ENCODE measurements at places on chromosomes 4 and X. TPM values are rescaled to one million over a fixed set of nuclear protein-coding genes. Genes with fewer than 3 reads are reported as not detected.

Gene CDX4
- total RNA-seq: not detected

Gene ARHGAP4
- 43.0 TPM for total RNA-seq

Gene FRG2
- total RNA-seq: 67.1 TPM

Gene UNC5C
- 0.11 TPM for total RNA-seq

Gene HEPH
- total RNA-seq: not detected

Gene SLC35A2
- 30.4 TPM for total RNA-seq

- no peaks in the 10 kb centered on the region for H3K36me3 ChIP-seq
- no peak overlapping the region for H3K4me3 ChIP-seq
- no peak for DNase-seq
- H3K4me1 ChIP-seq: no peaks in the 10 kb centered on the region
- H3K27ac ChIP-seq: no peak overlapping the region
Observed at GRCh38 chrX:79130857-79131256, 13.6 kb upstream of the GPR174 start.

DNA sequence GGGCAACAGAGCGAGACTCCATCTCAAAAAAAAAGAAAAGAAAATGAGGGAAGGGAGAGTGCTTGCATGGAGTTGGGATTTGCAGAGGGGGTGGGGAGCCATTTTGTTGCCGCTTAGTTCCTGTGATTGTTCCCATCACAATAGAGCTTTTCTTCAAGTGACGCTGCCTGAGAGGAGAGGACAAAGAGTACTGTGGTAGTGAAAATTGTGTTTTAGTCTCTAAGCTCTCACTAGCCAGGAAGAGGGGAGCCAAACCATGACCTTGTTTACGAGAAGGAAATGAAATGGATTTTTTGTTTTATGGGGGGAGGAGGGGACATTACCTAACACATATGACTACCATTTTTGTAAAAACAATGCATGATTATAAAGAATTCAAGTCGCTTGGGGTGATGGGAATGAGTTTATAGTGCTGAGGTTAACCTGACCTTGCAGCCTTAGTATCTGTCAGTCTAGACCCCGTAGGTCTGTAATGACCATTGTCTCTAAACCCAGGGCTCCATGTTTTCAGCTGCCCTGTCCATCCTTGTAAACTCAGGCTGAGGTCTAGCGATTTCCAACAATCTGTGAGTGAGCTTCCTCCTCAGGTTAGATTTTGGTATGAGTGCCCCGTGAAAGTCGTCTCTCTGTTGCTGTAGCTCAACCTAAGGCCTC is 18.8 kb downstream of the SRD5A3 start:
- no peaks in the 10 kb centered on the region for H3K36me3 ChIP-seq
- H3K4me3 ChIP-seq: no peak overlapping the region
- no peak overlapping the region for H3K27ac ChIP-seq
- H3K4me1 ChIP-seq: no peaks in the 10 kb centered on the region
- H3K27me3 ChIP-seq: no peaks in the 10 kb centered on the region
- DNase-seq: no peak

- no peak overlapping the region for H3K27ac ChIP-seq
- no peaks in the 10 kb centered on the region for H3K36me3 ChIP-seq
- no peak overlapping the region for H3K4me3 ChIP-seq
Observed at GRCh38 chr4:814312-814850, 11.5 kb downstream of the CPLX1 start.

DNA sequence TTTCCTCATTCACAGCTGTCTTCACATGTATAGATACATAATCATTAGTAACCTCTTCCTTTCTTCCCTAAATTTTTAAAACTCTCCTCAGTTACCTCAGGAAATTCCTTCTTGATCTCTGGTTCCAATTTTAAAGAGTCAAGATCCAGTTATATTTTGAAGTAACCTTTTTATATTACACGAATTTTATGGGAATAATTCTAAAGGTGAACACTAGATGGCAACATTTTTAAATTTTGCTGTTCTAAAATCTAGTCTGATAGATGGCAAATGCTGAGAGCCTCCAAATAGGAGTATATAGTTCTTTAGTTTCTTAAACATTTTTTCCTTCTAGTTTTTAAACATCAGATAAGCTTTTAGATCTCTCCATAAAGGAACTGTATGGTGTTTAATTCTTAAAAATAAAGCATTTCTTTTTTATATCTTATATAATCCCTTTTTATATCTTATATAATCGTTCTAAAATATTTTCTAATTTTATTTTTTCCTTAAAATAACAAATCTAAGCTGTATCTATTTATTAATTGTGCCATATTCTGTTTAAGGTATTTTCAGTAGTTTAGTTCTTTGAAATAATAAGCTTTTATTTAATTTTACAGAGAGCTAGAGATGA is 37.9 kb upstream of the PAPSS1 start:
- H3K27me3 ChIP-seq: no peaks in the 10 kb centered on the region
- H3K4me3 ChIP-seq: no peak overlapping the region
- H3K36me3 ChIP-seq: no peaks in the 10 kb centered on the region
- H3K4me1 ChIP-seq: no peaks in the 10 kb centered on the region
- DNase-seq: peak; percentile 60

DNA sequence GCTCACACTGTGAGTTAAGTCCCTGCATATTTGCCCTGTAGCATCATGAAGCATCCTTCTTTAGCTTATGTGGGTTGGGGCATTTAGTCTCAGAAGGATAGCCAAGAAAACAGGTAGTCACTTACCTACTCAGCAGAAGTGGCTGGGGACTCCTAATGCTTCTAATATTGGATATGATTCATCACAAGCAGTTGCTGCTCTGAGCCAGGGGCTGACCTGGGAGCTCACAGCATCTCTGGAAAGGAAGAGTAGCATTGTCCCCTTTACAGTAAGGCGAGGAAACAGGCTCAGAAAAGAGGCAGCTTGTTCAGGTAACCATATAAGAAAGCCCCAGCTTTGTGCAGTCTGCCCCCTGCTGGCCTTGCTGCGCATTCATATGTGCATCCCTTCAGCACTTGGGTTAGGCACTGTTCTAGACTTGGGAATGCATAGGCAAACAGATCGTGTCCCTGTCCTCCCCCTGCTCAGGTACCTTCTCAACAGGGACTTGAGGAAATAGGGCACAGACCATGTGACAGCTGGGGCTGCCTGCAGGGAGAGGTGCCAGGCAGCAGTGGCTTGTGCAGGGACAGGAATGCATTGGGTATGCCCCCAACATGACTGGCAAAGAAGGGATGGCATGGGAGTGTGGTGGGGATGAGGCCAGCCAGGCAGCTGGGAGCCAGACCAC is 35.7 kb upstream of the TBC1D14 start:
- no peaks in the 10 kb centered on the region for H3K27me3 ChIP-seq
- DNase-seq: peak; percentile 67
- H3K4me1 ChIP-seq: no peaks in the 10 kb centered on the region
- H3K27ac ChIP-seq: no peak overlapping the region

GRCh38 chrX:155611302-155611701 is 1.4 kb downstream of the TMLHE start:
- no peaks in the 10 kb centered on the region for H3K36me3 ChIP-seq
- no peak overlapping the region for H3K27ac ChIP-seq
- H3K4me3 ChIP-seq: peak overlapping the region; percentile 59
- no peaks in the 10 kb centered on the region for H3K27me3 ChIP-seq

DNA sequence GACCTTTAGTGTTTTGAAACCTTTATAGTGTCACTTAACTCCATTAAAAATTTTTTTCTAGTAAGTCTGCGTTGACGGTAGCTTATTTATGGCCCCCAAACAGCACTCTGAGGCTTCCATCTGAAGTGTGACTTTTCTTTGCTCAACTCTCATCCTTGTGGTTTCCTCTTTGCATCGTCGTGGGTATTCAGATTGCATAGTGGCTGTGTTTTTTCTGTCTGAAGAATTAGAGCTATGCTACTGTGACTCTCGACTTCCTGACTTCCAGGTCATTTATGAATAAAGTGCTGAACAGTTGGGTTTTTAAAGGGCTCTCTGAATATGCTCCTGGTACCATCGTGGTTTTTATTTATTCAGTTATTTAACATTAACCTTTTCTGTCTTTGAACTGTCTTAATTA is 44.9 kb downstream of the JADE1 start:
- no peaks in the 10 kb centered on the region for H3K4me1 ChIP-seq
- no peak overlapping the region for H3K27ac ChIP-seq
- peaks cover 88% of the 10 kb centered on the region for H3K36me3 ChIP-seq

DNA sequence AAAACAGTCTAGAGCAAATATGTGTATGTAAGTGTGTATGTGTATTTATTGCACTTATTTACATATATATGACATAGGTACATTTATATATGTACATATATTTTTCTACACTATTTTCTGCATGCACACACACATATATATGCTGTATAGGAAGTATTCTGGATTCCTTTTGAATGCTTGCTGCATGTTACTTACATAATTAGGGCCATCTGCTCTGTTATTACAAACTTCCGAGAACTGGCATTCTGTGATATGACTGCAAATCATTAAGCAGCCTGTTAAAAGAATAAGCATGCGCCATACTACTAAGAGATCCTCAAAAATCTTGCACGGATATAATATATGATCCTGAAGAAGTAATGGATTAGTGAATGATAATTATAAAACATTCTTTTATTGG is 1157.6 kb upstream of the TENM3 start:
- H3K4me3 ChIP-seq: no peak overlapping the region
- H3K4me1 ChIP-seq: no peaks in the 10 kb centered on the region
- no peaks in the 10 kb centered on the region for H3K36me3 ChIP-seq
- DNase-seq: no peak

- no peaks in the 10 kb centered on the region for H3K27me3 ChIP-seq
- H3K4me1 ChIP-seq: no peaks in the 10 kb centered on the region
- no peak overlapping the region for H3K27ac ChIP-seq
- no peak overlapping the region for H3K4me3 ChIP-seq
Observed at GRCh38 chrX:37075892-37076595, 67.9 kb downstream of the FAM47C start.

DNA sequence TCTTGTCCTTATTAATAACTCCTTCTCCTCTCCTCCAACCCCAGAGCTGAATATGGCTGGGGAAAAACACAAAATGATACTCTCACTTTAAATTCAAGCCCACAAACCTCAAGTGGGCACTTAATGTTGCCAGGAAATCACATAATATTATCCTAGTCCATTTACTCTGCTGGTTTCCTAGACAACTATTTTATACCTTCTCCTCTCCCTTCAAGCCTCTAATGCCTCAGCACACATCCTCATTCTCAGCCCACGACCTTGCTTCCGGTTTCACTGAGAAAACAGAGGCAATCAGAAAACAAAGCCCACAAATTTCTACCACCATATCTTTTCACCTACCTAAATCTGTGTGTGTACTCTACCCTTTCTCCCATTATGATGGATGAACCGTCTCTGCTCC is 12.1 kb upstream of the CLCN5 start:
- no peak overlapping the region for H3K4me3 ChIP-seq
- DNase-seq: peak; percentile 24
- H3K27ac ChIP-seq: no peak overlapping the region
- H3K36me3 ChIP-seq: no peaks in the 10 kb centered on the region
- H3K4me1 ChIP-seq: peaks cover 3% of the 10 kb centered on the region
- no peaks in the 10 kb centered on the region for H3K27me3 ChIP-seq

DNA sequence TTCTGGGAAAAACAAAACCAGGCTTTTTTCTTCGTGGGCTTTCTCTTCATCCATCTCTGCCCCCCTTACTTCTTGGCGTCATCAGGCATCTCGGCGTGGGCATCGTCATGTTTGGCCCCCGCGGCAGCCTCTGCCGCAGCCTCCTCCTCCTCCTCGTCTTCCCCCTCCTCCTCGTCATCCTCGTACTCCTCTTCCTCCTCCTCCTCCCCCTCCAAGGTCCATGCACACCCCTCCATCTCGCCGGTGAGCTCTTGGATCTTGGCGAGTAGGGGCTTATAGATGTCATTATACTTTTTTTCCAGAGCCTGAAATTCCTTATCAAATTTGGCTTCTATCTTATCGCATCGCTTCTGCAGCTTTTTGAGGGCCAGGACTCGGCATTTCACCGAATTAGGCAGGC is 488 bp downstream of the NAP1L5 start:
- H3K36me3 ChIP-seq: no peaks in the 10 kb centered on the region
- no peaks in the 10 kb centered on the region for H3K27me3 ChIP-seq
- H3K27ac ChIP-seq: no peak overlapping the region
- H3K4me1 ChIP-seq: no peaks in the 10 kb centered on the region
- no peak overlapping the region for H3K4me3 ChIP-seq

DNA sequence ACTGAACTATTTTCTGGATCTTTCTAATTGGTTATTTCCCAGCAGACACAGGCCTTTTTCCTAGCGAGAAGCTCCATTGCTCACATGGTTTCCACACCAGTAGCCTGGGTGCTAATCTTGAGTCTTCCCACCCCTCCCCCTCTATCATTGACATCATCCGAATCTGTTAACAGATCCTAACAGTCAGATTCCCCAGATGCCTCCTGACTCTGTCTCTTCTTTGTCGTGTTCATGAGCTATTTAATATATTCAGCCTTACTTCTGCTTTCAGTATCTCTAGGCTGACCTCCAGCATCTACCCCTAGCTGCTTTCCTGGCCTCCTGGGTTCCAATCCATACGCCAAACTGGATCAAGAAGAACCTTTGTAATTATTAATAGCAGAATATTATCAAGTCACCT is 85.0 kb downstream of the CLNK start:
- no peak overlapping the region for H3K4me3 ChIP-seq
- no peaks in the 10 kb centered on the region for H3K27me3 ChIP-seq
- H3K36me3 ChIP-seq: no peaks in the 10 kb centered on the region
- no peak for DNase-seq

- H3K36me3 ChIP-seq: no peaks in the 10 kb centered on the region
- H3K4me3 ChIP-seq: no peak overlapping the region
- no peaks in the 10 kb centered on the region for H3K27me3 ChIP-seq
Observed at GRCh38 chr4:78784236-78784865, 8.2 kb downstream of the BMP2K start.

DNA sequence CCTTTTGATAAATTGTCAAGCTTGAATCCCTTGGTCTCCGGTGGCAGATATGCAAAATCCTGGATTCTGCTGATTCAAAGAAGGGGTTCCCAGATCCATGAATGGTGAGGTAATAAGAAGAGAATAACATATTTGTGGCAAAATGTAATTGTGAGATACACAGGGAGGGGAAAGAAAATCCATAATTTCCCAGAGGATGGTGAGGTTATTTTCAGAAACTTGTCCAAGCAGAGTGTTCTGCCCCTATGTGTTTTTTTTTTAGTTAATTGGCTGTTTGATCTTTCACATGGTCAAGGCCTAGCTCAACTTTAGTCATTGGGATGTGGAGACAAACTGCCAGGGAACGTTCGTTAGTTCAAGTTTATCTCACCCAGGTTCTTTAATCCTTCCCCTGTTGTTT is 408.8 kb downstream of the MAPK10 start:
- no peaks in the 10 kb centered on the region for H3K4me1 ChIP-seq
- DNase-seq: no peak
- no peak overlapping the region for H3K4me3 ChIP-seq
- H3K27ac ChIP-seq: no peak overlapping the region
